ENCODE measurements at places on chromosomes 3 and 15.

DNA sequence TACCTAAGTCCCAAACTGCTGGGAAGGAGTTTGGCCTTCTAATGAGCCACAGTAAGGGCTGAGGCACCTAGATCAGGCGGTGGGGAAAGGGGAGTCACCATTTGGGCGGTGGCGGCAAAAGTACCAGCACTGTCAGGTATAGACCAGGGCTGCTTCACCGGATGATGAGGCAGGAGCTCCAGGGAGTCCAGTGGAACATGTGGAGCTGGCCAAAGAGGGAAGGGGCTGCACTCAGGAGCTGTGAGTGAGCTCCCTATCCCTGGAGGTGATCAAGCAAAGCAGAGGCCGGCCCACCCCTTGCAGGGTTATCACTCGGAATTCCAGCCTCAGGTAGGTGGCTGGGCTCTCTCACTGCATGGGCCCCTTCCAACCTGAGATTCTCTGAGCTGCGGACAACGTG is 108.4 kb downstream of the SEC22A start:
- no peak for DNase-seq

DNA sequence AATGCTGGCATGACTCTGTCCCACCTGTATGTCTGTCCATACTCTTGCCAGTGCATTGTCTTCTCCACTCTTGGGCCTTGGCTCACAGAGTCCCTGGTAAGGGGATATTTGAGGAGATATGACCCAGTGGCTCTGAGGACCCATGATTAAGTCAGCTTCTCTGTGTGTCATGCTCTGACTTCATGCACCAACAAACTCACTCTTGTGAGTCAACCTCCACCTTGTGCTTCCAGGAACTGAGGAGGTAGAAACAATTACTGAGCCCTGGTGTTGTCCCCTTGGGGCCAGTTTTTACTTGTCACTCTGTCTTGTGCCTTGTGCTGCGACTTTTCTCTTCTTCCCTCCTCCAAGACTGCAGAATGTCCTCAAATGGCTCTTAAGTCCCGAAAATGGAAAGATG is 127.1 kb downstream of the ABHD5 start:
- peak; percentile 33 for DNase-seq

- no peak for DNase-seq
Observed at GRCh38 chr15:61916104-61916503, 144.1 kb downstream of the VPS13C start.

GRCh38 chr15:49686599-49686998 is 65.8 kb downstream of the DTWD1 start:
- no peak for DNase-seq

GRCh38 chr3:30655187-30655812 is 48.9 kb downstream of the TGFBR2 start:
- no peak for DNase-seq

- DNase-seq: no peak
Observed at GRCh38 chr3:141432904-141433303, 53.9 kb upstream of the RASA2 start.

GRCh38 chr3:64957408-64958198 is 269.8 kb upstream of the ADAMTS9 start:
- no peak for DNase-seq

- DNase-seq: no peak
Observed at GRCh38 chr3:54331341-54331740, 209.0 kb downstream of the CACNA2D3 start.

GRCh38 chr15:61146931-61147230 is 82.2 kb downstream of the RORA start:
- no peak for DNase-seq

DNA sequence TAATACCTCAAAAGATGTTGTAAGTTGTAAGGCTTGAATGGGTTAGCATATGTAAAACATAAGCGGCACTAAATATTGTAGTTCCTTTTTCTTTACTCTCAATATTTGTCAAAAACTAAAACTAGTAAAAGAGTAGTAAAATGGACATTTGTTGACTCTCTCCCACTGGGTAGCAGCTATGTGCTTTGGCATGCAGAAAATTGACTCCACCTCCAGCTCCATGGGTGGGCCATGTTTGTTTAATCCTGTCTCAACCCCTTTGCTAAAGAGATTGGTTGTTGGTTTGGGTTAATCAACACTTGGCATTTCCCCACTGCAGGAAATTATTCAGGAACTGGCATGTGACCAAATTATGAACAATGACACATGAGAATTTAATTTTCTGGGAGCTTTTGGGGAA is 114.8 kb downstream of the EOMES start:
- DNase-seq: no peak

Measured in ACHN (cell line).